ENCODE measurements at places on chromosomes 3 and 15.

GRCh38 chr3:123263941-123264340 lies 62.2 kb downstream of the SEC22A start:
- DNase-seq = no peak

DNA sequence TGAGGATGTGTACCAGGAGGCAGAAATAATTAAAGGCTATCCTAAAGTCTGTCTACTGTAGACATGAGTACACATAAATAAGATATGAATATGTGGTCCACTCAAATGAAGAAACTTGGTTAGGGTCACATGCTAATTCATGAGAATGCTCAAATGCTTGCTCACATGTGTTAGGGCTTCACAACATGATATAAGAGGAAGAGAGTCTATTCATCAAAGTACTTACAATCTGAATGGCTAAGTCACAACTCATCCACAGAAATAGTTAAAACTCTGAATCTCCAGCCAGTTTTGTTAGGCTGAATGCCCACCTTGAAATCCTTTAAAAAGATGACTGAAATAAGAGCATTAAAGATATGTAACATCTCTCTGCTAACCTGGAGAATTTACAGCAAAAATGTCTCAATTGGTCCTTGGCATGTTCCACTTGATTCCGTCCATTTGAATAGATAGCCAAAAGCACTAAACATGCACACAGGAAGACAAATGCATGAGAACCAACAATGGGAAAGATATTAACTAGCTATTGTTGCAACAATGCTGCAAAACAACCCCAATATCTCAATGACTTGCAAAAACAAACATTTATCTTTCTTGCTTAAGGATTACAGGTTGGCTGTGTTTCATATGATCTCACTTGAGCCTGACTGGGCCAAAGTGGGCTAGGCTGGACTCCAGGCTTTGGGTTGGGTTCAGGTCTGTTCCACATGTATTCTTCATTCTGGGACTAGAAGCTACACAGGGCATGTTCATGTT lies 10.6 kb upstream of the TBC1D5 start:
- DNase-seq = no peak

- DNase-seq = no peak
These were observed 227.8 kb upstream of the LYSMD4 start for GRCh38 chr15:99961011-99961441.

DNA sequence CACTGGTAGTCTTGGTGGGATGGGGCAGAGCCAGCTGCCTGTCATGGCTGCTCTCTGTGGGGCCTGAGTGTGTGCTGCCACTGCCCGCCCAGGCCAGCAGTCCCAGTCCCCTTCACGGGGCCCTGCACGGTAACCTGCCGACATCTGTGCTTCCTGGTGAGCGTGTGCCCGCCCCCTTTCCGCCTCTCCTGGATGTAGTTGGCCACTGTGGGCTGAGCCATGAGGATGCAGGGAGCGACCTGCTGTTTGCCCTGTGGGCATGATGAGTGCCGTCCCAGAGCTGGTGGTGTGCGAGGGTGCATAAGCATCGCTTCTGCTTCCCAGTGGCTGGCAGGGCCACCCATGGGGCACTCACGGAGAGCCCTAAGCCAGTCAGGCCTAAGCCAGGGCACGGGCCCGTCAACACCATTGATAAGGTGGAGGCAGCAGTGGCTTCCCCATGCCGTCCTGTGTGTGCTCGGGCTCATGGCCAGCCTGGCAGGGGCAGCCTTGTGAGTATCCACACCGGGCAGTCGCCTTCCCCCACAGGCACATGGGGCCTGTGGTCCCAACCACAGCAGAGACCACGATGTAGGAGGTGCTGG lies 14.6 kb downstream of the PLXNA1 start:
- no peak for DNase-seq

- DNase-seq = no peak
These were observed 16.3 kb downstream of the SLC9A9 start for GRCh38 chr3:143831994-143832393.

DNA sequence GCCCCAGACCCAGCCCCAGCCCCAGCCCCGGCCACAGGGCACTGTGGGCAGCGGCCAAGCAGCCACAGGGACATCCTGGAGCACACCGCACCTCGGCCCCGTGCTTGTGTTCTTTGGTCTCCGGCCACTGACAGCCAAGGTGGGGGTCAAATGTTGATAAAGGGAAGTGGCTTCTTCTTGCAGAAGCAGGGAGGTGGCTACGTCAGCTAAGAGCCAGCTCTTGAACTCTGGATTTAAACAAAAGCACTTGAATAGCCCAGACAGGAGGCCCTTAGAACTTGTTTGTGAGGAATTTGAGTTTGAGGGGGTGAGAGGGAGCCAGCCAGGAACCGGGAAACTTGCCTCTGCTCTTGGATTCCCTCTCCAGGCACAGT lies 135.8 kb upstream of the ABHD17C start:
- DNase-seq = no peak
